Activated naive CD4-positive, alpha-beta T cell (primary cell): ENCODE measurements at places on chromosomes 3 and 15.

DNA sequence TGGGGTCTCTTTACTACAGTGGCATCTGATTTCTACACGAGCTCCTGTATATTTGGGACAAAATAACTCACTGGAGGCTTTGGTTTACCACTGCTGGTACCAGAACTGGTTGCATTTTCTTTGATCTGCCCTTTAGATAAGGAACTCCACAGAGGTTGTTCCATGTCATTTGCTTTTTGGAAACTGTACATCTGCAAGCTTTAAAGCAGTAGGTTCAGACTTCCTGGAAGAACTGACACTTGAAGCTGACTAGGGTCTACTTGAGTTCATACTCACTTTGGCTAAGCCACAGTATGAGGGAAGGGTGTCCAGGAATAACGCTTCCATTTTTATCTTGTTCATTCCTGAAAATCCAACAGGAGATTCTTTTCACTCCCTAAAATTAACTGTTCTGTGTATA is 86.4 kb downstream of the WWTR1 start:
- DNase-seq = no peak

DNA sequence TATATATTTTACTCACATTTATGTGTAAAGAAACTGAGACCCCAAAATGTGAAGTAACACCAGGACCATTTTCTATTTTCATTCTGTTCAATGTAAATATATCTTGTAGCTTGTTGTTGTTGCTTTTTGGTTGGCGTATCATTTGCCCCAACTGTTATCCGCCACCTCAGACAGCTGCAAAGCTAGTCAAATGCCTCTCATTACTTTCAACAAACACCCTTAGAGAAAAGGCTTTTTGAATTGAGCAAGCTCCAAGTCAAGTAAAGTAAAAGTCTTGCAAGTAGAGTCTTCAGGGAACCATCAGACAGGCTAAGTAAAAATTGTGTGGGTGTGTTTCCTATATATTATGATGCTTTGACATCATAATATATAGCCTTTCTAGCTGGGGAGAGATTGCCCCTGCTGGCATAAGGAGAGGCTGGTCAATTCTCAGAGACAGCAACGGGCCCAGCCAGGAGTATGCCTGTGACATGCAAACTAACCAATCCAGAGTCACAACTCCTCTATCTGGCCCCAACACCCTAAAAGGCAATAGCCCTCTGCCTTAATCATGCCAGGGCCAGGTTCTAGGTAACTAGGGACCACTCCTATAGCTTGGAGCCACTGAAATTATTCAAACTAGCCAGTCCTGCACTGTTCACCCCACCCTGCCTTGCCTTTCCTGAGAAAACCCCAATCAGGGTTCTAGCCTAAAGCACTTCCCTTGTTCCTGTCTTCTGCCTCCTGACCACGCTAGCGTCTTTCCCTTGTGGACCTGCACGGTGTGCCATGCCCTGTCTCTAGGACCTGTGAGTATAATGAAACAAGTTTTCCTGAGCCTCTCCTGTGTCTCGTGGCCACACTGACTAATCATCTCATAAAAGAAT is 75.6 kb downstream of the RAD18 start:
- DNase-seq = no peak

- no peak for DNase-seq
Measured at GRCh38 chr3:113676261-113676660, 20.2 kb downstream of the USF3 start.

- no peak for DNase-seq
Measured at GRCh38 chr15:27934782-27935181, 164.3 kb downstream of the OCA2 start.

DNA sequence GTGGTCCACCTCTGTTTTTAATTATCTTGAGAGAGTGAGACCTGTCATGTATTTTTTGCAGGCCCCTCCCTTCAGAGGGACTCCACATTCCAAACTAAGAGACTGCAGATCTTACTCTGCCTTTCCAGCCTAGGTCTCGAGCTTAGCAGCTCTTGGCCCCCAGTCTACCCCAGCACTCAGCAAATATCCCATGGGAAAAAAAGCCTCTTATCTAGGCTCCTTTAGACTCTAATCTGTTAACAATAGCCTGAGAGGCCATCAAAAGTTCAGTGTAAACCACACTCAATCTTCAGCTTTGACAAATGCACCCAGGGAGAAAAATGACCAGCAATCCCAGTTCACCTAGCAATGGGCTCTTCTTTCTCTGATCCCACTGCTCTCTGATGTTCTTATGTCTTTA is 8.6 kb upstream of the BLM start:
- no peak for DNase-seq

DNA sequence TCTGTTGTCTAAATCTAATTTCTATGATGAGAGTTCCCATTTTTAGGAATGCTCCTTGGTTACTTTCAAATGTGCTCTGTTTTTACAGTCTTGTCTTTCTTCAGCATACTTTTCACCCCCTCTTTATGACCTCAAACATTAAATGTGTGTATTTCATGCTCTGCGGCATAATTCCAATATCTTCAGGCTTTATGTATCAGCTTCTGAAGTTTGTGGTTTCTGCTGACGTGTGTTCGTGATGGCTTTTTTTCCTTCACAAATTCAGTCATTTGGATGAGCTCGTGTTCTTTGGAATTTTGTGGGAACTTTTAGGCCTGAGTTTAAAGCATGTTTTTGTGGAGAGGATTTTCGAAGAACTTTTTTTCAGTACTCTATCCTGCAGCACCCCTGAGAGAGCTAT is 97.7 kb upstream of the CHRNA7 start:
- no peak for DNase-seq

DNA sequence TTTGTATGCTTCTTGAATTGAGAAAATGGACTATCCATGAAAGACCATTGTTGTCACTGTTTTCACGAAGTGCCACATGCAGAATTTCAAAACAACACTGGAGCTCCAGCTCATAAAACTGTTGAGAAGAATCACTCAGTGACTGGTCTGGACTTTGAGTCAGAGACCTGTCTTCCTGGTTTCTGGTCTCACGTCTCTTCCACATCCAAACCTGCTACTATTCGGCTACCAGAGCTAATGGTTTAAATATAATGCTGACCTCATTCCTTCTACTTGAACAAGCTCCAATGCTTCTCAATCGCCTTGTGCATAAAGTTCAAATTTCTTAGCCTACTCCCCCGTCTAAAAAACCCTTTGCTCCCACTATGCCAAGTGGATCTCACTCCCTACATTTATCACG is 227.9 kb upstream of the NR2F2 start:
- no peak for DNase-seq
